ENCODE measurements at places on chromosomes 7 and 10. TPM values are rescaled to one million over a fixed set of nuclear protein-coding genes. Genes with fewer than 3 reads are reported as not detected.

Gene CUBN
- 4.6 TPM for total RNA-seq

Gene PPP1R9A
- total RNA-seq: 11.8 TPM

Gene SPDYE9
- not detected for total RNA-seq

- no peak for DNase-seq
These were observed 29.0 kb downstream of the PLAC9 start for GRCh38 chr10:80161321-80162083.

- DNase-seq: no peak
These were observed 111.4 kb upstream of the NANOS1 start for GRCh38 chr10:118918116-118918515.

GRCh38 chr7:2488272-2488645, 12.1 kb upstream of the GRIFIN start:
- DNase-seq: peak; percentile 74

- DNase-seq: no peak
These were observed 127.7 kb downstream of the ELMO1 start for GRCh38 chr7:37320848-37321468.
